ENCODE measurements at places on chromosomes 2 and 18.

DNA sequence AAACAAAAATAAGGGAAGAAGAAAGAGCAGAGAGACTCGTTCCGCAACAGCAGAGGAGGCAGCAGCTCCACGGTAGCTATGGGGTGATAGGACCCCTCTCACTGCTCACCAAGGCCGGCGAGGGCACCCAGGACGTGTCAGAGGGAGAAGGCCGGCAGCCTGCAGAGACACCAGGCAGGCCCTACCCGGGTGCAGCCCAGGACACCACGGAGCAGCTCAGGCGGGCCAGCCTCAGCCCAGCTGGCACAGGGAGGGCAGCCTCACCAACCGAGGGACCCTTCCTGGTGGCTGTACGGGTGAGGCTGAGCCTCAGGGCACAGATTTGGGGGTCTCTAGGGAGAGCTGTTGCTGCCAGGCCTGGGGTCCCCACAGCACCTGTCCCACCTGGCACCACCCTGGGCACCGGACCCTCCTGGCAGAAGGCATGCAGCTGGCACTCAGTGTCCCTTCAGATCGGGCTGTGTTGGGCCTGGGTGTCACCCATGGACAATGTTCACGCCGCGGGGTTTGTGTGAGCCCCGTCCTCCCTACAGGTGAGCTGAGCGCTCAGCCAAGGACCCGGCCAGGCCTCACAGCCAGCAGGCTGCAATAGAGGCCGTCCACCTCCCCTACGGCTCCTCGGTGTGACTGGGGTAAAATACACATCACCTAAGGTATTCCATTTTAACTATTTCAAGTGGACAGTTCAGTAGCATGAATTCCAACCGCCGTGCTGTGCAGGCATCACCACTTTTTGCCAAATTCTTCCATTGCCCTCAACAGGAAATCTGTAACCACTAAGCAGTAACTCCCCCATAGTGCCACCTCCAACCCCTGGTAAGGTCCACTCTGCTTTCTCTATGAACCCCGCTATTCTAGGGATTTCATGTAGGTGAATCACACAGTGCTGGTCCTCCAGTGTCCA, 21.6 kb downstream of the KCNG2 start:
- no peak for DNase-seq

DNA sequence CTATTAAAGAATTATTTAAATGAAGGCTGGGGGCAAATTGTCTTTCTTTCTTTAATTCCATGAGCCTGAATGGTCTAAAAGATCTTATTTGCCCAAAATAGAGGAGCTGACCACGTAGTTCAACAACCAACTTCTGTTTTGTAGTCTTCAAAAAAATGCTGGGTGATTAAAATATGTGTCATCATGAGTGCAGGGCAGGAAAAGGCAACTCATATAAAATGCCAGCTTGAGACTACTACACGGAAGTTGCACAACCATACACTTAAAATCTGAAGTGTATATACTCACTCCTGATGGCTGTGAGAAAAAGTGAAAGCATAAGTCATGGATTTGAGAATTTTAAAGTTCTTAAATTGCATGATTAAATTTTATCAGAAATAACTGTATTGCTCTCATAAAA, 210.9 kb downstream of the DYM start:
- DNase-seq: no peak

DNA sequence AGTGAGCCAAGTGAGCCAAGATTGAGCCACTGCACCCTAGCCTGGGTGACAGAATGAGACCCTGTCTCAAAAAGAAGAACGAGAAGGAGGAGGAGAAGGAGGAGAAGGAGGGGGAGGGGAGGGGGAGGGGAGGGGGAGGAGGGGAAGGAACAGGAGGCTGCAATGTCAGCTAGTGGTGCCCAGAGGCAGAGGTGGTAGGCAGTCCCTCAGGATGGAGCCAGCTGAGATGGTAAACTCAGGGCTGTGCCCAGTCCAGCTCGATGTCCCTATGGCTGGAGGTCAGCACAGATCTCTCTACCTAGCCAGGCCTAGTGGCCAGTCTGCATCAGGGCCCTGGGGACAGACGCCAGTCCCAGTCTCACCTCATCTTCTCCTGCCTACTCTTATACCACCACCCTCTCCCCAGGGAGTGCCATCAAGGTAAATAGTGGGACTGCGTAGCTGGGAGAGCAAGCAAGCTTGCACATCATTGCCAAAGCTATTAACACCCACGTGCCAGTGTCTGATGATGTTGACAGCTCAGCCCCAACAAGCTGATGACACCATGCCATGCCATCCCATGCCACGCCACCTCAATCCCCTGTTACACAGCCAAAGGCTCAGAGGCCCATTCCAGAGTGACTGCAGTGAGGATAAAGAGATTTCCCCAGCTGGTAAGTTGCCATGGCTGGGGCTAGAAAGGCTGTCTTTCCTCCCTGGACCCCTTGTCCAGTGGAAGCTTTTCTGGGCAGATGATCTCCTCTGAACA, 7.6 kb upstream of the PLB1 start:
- no peak for DNase-seq

DNA sequence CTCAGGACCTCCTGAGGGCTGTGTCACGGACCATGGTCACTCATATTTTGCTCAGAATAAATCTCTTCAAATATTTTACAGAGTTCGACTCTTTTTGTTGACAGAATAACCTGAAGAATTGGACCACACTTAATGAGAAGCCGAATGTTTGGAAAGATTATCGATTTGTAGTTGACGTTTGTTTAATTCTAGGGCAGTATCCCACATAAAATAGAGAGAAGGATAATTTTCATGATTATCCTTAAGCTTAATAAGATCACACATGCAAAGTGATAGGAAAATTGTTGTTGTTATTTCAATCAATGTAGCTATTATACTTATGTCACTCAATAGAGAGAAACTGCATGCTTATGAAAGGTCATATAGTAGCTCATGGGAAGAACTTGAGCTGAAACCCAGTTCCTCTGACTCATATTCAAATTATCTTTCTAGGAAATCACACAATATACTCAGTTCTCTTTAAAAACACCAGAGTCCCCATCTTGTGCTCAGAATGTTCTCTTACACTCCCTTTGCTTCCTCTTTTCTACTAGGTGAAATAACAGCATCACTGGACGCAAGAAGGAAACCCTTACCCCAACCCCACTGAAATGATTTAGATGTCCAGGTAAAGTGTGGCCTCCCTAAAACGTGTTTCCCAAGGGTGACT, 982.1 kb downstream of the TSN start:
- no peak for DNase-seq

DNA sequence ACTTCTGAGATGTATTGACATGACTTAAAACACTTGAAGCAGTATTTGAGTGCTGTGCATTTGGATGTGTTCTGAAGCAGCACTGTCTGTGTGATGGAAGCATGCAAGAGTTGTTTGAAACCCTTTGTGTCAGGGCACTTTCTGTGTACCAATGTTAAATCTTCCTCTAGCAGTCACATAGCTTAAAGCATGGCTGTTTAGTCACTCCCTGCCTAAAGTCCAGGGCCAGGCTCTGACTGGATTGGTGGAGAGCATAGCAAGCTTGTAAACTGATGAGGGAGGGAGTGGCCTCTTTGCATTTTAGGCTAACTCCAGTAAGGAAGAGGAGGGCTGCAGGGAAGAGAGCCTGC, 73.5 kb downstream of the MYO1B start:
- no peak for DNase-seq

- DNase-seq: no peak
Observed at GRCh38 chr2:168089200-168089599, 158.2 kb downstream of the STK39 start.

GRCh38 chr18:76967721-76968472, 145.5 kb downstream of the ZNF236 start:
- DNase-seq: no peak

- DNase-seq: no peak
Observed at GRCh38 chr2:60811491-60812375, 55.7 kb downstream of the PAPOLG start.

GRCh38 chr2:189304360-189304759, 124.8 kb upstream of the COL5A2 start:
- no peak for DNase-seq
